ENCODE measurements at places on chromosomes 1 and 21.

GRCh38 chr1:222182641-222183040, 365.3 kb downstream of the HHIPL2 start:
- DNase-seq: no peak

DNA sequence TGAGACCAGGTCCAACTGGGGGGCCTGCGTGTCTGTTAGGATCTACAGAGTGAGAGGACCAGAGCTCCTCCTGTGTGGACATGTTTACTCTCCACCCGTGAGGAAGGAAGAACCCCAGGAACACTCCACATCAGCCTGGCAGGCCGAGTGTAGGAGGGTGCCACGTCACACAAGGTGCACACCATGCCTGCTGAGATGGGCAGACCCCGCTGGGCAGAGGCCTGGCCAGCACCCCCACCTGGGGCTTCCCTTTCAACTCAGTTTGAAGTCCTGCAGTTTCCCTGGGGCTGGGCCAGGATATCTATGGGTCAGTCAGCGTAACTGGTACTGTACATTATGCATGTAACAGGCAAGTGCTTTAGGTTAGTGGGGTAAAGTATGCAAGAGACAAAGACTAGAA, 30.1 kb upstream of the PCBP3 start:
- DNase-seq: peak; percentile 53

DNA sequence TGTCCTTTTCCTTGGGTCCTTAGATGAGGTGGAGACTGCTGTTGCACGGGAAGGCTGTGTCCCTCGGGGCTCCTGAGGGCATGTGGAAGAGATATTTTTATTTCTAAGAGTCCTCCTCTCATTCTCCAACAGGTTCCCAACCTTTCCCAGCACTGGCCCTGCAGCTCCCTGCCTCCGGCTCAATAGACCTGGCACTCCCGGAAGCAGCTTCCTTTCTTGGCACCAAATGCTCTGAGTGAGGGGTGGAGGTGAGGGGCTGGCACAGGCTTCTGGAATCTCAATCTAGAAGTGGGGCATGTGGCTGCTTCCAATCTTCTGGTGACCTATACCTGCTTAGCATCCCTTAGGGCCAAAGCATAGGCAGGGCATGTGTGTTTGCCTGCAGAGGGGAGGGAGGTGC, 4.5 kb downstream of the ETV3L start:
- DNase-seq: peak; percentile 48

DNA sequence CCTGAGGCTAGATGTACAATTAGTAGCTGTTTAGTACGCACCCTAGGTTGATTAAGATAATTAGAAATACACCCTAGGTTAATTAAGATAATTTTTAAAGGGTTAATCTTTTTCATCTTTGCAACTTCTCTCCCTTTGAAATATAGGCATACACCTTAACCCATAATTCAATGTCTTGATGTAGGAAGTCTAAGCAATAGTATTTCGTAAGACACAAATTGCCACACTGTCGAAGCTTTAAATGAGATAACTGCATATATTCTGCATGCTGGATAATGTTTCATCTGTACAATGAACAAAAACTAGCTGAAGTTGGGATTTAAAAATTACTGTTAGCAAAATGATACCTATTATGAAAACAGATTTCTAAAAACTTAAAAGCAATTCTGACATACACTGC, 122.9 kb downstream of the EVI5 start:
- no peak for DNase-seq

DNA sequence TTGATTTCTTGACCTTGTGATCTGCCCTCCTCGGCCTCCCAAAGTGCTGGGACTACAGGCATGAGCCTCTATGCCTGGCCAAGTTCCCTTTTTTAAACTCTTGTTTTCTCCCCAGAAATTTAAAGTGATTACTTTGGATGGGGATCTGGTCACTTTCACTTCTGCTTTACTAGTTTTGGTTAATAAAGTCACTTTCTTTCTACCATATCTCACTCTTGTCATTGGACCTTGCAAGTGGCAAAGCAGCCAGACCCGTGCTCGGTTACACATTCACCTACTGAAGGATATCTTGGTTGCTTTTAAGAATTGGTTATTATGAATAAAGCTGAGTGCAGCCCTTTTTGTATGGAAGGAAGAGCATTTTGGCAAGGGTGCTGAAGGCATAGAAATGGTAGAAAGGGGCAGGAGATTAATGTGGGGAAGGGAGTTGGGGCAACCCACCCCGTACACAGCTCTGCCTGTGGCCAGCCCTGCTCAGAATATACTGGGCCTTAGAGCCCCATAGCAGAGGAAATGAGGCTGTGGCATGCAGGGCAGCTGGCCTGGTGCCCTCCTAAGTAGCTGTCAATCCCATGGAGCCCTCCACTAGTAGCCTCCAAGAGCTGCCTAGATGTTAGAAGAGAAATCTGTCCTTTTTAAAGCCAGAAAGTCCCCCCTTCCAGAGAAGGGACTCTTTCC, 40.7 kb downstream of the CD2 start:
- no peak for DNase-seq

DNA sequence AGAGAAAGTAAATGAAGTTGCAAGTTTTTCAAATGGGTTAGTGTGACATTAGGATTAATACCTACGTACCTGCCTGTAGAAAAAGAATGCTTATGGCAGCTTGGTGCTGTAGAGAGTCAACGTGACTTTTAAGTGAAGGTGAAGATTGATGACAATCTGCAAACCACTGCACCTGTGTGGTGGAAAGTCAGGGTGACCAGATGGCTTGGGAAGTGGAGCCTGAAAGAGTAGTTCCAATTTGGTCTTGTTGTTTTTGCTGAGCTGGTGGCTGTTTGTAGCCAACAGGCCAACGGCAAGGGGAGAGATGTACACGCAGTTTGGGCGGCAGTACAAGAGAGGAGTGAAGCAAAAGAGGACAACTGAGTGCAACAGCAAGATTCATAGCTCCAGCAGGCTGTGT, 78.1 kb upstream of the JAK1 start:
- no peak for DNase-seq

GRCh38 chr1:11500881-11501280, 21.9 kb downstream of the DISP3 start:
- no peak for DNase-seq

- no peak for DNase-seq
Measured at GRCh38 chr1:109535481-109535880, 4.2 kb upstream of the GPR61 start.

DNA sequence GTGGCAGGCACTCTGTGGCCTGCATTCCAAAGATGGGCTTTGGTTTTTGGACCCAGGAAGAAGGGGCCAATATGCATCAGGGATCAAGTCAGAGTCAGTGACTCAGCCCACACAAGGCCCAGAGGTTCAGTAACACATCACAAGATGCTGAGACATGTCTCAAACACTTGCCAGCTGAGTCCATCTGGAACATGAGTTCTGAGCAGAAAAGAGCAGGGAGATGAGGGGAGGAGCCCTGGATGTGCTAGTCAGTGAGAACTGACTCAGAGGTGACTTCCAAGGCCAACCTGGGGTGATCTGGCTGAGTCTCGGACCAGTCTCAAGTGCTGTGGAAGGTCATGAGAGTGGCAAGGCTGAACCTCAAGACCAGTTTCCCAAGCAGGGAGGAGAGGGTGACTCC, 150.1 kb downstream of the CDC7 start:
- DNase-seq: no peak

- DNase-seq: no peak
Measured at GRCh38 chr1:60423146-60423780, 349.7 kb upstream of the C1orf87 start.

DNA sequence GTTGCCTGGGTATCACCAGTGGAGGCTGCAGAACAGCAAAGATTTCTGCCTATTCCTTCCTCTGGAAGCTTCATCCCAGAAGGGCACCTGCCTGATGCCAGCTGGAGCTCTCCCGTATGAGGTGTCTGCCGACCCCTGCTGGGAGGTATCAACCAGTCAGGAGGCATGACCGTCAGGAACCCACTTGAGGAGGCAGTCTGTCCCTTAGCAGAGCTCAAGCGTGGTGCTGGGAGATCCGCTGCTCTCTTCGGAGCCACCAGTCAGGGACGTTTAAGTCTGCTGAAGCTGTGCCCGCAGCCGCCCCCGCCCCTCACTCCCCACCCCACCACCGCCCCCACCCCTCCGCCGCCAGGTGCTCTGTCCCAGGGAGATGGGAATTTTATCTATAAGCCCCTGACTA, 23.1 kb upstream of the HFM1 start:
- DNase-seq: no peak

- peak; percentile 85 for DNase-seq
Measured at GRCh38 chr1:1540090-1540817, at the start of gene TMEM240. Gene TMEM240 (minus strand): TSS chr1:1540624. CDS start chr1:1540346, 278 bp downstream.

- no peak for DNase-seq
Measured at GRCh38 chr1:11318982-11319381, 46.0 kb downstream of the UBIAD1 start.

DNA sequence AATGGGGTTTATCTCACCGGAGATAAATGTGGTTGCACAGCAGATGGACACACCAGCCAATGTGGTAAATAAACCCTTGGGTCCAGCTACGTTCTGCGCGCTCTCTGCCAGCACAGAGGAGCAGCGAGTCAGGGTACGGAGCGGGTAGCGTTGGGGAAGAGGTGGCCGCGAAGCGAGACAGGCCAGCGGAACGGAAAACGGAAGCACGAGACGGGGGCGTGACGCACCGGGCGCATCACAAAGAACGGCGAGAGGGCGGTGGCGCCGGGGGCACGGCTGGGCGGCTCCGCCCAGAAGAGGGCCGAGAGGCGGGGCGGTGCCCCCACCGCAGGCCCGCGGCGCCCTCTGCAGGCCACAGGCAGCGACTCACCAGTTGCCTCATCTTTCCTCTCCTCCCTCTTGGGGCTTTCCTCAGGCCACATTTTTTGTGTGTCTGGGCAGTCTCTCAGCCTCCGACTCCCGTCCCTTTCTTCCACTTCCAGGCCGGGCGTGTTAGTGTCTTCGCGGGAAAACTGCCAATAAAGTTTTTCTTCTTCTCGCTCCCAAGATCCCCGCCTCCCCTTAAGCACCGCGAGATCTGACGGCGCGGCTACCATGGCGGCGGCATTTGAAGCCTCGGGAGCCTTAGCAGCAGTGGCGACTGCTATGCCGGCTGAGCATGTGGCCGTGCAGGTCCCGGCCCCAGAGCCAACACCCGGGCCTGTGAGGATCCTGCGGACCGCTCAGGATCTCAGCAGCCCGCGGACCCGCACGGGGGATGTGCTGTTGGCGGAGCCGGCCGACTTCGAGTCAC, at the start of gene DDX20:
Gene DDX20 (plus strand): TSS at position 571 of the 793 bp plus-strand sequence. CDS start 24 bp downstream, at position 595.
- peak; percentile 97 for DNase-seq

DNA sequence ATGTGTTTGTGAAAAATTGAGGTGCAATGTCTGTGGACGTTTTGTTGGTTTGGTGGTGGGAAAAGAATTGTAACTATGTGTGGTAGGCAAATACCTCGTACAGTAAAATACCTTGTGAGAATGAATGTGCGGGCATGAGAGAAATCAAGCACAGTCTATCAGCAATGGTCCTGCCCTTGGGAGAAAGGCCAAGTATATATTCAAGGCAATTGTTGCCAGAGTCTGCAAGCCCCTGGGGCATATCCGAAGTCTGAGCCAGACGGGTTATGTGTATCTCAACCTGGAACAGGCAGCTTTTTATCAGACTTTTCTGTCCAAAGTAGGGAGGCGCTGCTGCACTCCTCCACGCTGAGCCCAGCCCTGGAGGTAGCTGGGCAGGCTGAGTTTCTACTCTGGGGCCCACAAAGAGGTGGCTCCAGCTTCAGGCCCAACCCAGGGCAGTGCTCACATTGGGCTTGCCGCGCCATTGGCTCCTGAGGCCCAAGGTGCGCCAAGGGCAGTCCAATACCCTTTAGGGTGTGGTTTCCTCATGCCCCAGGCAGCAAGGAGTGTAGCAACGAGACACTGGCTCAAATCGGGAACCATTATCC, 9.4 kb upstream of the GNL2 start:
- DNase-seq: no peak

Data from upper lobe of right lung (tissue), 1 donor.